ENCODE measurements at places on chromosomes 6 and 20.

DNA sequence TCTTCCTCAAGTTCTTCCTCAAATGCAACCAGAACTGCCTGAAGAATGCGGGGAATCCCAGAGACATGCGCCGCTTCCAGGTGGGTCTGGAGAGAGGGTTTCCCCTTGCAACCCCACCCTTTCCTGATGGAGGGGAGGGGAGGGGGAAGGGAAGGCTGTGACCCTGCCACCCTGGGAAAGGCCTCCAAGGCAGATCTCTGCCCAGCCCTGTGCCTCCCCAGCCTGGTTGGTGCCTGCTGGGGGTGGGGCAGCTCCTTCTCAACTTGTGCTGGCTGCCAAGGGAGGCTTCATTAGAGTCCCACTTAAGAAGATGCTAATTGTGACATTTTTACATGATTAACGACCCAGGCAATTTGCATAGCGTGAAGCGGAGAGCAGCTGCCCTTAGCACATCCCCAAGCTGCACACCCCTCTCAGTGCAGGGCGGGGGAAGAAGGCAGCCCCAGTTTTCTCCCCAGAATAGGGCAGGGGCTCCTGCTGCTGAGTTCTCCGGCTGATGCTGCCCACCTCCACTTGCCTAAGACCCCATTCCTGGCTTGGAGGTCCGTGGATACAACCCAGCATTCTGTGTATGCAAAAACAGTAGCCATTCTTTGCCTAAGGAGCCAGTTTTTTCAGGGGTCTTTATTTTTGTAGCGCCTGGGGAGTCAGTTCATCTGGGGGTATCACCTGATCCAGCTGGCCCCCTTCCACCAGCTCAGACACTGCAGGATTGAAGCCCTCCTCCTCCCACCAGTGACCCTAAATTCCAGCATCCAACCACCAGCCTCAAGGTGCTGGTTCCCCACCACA lies 51.7 kb downstream of the CPXM1 start:
- DNase-seq: no peak

- DNase-seq: no peak
Observed at GRCh38 chr6:157235600-157236039, 87.7 kb downstream of the TMEM242 start.

GRCh38 chr6:169163411-169163901 lies 90.2 kb downstream of the THBS2 start:
- DNase-seq: no peak

GRCh38 chr6:34970488-34970887 lies 81.4 kb downstream of the ANKS1A start:
- DNase-seq: no peak

GRCh38 chr20:50475681-50476292 lies 34.4 kb upstream of the PTPN1 start:
- no peak for DNase-seq

GRCh38 chr20:31821427-31821826 lies 2.3 kb downstream of the MYLK2 start:
- no peak for DNase-seq

- DNase-seq: no peak
Observed at GRCh38 chr20:57959589-57959988, 249.8 kb upstream of the PMEPA1 start.

DNA sequence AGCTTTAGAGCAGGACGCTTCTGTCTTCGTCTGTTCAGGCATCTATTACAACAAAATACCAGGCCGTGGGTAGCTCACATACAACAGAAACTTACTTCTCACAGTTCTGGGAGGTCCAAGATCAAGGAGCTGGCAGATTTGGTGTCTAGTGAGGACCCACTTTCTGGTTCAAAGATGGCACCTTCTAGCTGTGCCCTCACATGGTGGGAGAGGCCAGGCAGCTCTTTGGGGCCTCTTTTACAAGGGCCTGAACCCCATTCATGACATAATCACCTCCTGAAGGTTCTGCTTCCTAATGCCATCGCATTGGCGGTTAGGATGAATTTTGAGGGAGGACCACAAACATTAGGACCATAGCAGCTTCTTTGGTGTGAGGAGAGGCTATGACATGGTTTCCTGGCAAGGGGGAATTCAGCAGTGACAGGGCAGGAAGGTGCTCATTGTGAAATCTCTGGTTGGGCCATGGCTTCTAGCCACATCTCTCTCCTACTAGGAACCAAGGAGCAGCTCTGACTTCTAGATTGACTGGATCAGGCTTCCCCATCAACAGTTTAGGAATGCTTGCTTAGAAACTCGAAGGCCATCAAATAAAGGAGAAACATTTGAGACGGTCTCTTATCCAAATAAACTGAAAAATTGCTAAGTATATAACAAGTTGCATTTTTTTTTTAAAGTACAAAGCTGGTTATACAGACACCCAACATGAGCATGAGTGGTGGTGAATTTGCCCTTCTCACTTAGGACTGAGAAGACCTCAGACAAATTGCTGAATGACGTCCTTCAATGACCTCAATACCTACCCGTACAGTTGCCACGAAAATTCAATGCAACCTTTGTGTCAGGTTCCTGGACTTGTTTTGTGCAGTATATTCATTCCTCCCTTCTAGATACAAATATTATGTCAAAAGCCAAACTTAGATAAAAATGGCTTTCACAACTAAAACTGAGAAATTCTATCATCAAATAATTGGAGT lies 140.7 kb downstream of the ZDHHC14 start:
- DNase-seq: no peak

DNA sequence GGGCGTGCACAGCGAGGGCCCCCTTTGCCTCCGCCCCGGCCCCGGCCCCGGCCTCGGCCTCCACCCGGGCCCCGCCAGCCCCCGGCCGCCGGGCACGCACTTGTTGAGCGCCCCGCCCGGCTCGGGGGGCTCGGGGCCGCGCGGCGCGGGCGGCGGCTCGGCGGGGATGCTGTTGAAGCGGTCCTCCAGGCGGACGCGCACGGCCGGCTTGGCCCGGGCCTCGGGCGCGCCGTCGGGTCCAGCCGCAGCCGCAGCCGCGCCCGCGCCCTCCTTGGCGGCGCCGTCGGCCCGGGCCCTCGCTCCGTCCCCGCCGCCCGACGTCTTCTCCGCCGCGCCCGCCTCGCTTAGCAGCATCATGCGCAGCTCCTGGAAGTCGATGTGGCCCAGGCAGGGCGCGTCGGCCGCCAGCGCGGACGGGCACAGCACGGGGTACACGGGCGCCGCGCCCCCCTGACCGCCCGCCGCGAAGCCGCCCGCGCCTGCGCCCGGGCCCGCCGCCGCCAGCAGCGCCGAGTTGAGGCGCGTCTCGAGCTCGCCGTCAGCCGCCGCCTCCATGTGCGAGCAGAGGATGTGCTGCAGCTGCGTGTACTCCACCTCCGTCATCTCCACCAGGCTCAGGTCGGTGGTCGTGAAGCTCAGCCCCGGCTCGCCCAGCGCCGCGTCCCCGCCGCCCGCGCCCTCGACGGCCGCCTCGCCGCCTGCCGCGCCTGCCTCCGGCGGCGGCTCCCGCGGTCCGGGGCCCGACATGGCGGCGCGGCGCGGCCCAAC lies 514 bp downstream of the TCFL5 start:
- DNase-seq: peak; percentile 82

GRCh38 chr6:43113431-43114260 lies 37.5 kb downstream of the PTK7 start:
- DNase-seq: no peak

DNA sequence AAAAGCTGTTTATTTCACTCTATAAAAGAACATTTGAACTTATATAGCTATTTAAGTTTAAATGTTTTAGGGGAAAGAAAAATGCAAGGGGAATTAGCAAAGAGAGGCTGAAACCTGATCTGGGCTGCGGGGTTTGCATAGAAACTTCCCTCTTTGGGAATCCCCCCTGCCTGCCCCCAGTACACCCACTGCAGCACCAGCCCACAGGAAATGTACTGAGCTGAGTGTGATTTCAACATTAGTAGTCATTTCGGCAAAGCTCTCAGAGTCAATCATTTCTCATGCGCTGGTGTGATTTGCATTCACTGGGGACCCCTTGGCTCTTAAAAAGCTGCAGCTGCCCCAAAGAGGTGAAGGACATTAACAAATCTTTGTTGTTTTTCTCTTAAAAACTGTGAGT lies 859.4 kb downstream of the MAFB start:
- no peak for DNase-seq

- DNase-seq: no peak
Observed at GRCh38 chr20:42190084-42190483, 571.9 kb upstream of the CHD6 start.

GRCh38 chr6:131281471-131282270 lies 146.4 kb downstream of the AKAP7 start:
- DNase-seq: no peak

DNA sequence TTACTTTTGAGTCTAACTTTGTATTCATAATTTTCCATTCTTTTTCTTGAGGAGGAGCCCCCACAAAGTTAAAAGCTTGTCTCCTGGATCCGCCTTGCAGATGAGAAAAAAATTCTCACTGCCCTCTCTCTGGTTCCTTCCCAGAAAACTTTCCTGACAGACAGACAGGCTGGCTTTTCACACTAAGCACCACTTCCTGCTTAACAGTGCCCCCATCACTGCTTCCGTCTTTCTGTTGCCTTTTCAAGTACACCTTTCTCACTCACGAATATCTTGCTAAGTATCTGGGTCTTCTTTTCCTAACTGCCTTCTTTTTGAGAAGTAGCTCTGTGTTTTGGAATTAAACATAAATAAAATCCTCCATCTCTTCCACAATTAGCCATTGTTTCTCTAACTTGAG lies 19.8 kb upstream of the LMBRD1 start:
- no peak for DNase-seq

- DNase-seq: peak; percentile 43
Observed at GRCh38 chr6:28940858-28941683, 17.3 kb upstream of the TRIM27 start.

DNA sequence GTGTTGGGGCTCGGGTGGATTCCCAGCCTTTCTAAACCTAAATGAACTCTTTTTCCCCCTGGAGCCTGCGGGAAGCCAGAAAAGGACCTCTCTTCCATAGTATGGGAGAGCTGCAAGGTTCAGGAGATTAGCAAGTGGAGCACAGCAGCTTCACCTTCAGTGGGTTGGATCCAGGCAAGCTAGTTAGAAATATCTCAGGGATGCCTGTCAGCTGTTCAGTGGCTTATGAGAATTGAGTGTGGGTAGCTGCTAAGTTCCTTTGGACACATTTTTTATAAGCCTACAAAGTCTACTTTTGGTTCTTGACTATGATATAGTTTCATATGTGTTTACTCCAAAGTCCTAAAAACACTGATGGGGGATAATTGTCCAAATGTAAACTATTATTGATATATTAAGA lies 642.1 kb downstream of the EPM2A start:
- DNase-seq: no peak

DNA sequence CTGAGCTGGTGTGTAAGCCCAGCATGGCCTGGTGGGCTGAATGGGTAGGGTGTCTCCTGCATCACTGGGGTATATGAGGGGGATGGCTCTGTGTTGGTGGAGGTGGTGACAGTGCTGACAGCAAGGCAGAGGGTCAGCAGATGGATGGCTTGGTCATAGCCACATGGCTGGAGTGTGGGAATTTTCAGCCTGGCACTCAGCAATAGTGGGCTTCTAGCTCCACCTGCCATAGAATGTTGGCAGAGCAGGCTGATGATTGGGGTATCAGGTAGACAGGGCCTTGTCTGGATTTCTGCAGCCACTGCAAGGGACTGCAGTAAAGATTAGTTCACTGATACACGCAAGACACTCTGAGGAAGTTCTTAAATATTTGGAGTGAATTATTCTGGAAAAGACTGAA lies 137.5 kb upstream of the BACH2 start:
- no peak for DNase-seq

GRCh38 chr6:129675669-129676472 lies 34.1 kb downstream of the ARHGAP18 start:
- DNase-seq: no peak

DNA sequence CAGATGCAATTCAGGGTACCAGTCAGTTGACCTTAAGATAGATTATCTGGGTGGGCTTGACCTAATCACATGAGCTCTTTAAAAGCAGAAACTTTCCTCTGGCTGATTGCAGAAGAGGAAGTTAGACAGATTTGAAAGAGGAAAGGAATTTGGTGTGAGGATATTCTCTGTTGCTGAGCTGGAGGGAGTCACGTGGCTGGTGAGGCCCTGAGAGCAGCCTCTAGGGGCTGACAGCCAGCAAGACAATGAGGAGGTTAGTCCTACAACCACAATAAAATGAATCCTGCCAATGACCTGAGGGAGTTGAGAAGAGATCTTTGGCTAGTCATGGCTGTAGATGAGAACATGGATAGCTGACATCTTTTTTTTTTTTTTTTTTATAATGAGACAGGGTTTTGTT lies 87.0 kb upstream of the B3GAT2 start:
- no peak for DNase-seq

- DNase-seq: no peak
Observed at GRCh38 chr6:15266423-15266996, 20.6 kb downstream of the JARID2 start.

DNA sequence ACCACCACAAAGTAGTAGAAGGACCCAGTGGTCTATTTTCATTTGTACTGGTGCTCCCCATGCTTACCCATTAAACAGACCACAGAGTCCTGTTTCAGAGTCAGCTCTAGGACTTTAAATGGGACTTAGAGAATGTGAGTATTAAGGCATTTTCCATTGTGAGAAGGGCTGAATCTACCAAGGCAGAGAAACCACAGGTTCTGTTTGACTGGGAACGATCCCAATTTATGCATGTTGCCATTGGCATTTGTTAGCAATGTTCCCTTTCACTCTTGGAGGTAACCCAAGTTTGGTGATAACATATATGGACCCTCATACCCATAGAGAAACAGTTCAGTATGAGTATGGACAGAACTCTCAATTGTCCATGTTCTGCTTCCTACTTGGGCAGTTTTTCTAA lies 672.8 kb downstream of the KIF16B start:
- no peak for DNase-seq

DNA sequence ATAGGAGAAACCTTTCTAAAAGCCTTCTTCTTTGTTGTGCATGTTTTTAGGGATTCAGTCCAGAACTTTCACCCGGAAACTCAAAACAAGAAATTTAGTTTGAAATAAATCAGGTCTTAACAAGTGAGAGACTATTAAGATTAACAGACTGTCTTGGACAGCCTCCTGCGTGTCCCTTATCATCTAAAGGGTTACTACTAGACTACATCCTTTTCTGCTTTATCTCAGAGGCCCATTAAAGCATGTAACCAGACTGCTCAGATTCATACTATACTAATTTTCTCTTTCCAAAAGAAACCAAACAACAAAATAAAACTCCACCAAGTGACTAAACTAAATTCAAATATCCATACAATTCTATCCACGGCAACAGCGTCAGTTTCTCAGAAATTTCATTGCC lies 173.8 kb downstream of the GMPR start:
- DNase-seq: no peak

DNA sequence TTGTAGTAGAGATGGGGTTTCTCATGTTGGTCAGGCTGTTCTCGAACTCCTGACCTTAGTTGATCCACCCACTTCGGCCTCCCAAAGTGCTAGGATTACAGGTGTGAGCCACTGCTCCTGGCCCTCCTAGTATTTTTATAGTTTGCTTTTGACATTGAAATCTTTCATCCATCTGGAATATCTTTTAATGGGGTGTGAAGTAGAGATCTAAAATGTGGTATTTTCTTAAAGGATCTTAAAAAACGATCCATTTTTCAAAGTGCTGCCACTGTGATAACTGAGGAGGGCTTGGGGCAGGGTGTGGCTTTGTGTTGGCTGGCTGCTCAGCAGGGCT lies 23.1 kb downstream of the CDS2 start:
- no peak for DNase-seq
